Stimulated activated CD8-positive, alpha-beta memory T cell treated with anti-CD3 and anti-CD28 coated beads, Interleukin-4, amount 100 ng/mL, for 4 hours (primary cell): ENCODE measurements at places on chromosomes 12 and 14.

GRCh38 chr14:35940291-35940690, 114.2 kb downstream of the BRMS1L start:
- no peak for DNase-seq

- no peak for DNase-seq
Observed at GRCh38 chr12:114404083-114404925, 1.6 kb downstream of the TBX5 start.

DNA sequence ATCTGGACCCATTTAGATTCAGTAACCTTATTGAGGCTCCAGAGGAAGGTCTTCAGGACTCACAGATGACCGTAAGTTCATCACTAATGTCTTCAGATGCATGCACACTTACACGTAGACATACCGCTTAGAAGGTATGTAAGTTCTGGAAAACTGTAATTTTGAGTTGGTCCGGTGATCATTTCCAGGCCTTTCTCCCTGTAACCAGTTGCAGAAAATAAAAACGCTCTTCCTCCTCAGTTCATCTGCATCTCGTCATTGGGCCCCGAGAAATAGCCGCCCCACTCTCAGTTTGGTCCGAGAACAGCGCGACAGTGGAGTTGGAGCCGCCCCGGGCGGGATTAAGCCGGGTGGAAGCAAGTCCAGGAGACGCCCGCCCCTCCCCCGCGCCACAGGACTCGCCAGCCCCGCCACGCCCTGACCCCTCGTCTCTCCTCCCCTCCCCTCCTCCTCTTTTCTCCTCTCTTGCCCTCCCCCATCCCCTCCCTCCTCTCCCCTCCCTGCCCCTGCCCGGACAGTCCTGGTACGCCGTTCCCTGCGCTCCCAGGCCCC, 83.7 kb downstream of the TNFAIP2 start:
- DNase-seq: no peak

DNA sequence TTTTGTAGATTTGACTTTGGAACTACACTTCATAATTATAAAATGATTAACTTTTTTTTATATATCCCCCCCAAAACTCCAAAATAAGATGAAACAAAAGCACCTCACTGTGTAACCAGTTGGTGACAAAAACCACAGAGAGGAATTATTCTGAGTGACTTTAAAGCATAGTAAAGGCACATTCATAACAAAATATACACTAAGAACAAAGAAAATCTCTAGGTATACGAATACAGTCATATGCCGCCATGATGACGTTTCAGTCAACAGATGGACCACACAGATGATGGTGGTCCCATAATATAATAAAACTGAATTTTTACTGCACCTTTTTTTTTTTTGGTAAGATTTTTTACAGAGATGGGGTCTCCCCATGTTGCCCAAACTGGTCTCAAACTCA, 70.7 kb downstream of the MED13L start:
- no peak for DNase-seq

DNA sequence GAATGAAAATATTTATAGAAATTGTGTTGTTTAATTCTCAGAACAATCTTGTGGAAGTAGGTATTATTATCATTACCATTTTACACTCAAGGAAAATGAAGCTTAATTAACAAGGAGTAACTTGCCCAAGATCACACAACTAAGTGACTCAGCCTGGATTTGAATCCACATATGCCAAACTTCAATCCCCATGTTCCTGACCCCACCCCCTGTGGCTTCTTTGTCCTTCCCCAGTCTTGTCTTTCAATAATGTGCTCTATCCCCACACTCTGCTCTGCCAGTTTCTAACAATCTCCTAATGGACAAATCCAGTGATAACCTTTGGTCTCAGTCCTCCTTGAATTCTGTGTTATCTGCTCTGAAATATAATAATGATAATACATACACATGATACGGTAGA, 355.2 kb downstream of the BMP4 start:
- no peak for DNase-seq

- DNase-seq: no peak
Observed at GRCh38 chr12:67690656-67691055, 42.1 kb downstream of the DYRK2 start.

DNA sequence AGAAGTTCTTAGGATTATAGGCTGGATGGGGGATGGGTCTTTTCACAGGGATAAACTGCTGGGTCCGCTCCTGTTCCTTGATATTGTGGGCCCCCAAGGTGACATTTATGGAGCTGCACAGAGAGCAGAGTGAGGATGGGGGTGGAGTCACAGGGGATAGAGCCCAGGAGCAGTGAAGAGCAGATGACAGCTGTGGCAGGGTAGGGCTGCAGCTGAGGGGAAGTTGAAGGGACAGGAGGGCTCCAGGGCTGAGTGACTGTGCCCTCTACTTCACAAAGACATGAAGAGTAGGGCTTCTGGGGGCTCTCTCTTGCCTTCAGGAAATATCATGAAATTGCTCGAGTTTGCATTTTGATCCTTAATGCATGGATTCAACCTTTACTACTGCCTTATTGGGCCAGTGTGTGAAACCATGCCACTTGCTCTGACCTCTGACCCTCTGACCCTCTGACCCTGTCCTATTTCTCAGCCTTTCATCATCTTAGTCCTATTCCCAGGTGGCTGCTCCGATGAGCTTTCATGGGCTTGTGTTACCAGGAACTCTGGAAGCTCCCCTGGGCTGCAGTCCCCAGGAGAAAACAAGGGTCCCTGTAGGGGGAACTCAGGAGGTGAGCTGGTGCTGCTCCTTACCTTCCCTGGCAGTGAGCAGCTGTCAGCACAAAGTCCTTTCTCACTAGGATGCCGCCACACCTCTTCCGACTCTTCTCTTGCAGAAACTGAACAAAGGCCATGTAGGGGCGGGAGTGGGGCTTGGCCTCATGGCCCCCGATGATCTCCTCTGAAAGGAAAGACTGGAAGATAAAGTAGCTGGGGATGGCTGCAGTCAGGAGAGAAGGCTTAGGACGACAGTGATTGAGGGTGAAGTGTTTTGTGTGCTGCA, 1.6 kb downstream of the GZMH start:
- no peak for DNase-seq

DNA sequence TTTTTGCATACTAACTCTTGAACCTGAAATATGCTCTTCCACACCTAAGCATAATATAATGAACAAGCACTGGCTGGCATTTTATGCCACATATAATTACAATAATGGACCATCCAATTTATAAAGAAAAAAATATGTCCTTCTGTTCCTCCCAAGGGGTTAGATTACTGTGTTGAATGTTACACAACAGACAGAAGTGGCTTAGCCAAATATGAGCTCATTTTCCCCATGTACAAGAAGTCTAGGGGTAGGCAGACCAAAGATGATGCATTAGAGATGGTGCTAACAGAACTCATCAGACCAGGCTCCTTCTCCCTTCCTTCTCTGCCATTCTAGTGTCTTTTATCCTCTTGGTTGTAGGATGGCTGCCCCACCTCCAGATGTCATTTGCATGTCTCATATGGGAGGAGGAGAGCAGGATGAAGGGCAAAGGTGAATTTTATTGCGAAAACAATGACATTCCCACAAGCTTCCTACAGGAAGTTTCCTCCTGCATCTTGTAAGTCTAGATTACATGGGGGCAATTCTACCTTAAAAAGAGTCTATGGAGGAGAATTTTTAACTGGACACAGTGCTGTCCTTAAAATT, 43.9 kb upstream of the SLC2A13 start:
- DNase-seq: no peak

DNA sequence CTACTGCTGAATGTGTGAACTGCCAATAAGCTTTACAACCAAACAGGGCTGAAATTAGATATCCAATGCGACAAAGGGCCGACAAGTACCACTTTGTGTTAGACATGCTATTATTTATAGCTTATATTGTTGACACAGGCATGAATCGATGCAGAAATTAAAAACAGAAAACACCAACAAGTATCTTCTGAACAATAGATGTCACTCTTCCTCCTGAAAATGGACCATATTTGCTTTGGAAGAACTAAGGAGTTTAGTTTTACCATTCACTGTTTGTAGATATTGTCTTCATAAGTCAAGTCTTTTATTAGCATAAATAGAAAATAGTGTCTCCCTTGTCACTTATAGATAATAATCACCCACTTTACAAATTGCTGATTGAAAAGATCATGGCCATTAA, 86.5 kb downstream of the LRIG3 start:
- DNase-seq: no peak

GRCh38 chr12:120126635-120127005, 10.1 kb upstream of the RAB35 start:
- DNase-seq: no peak

DNA sequence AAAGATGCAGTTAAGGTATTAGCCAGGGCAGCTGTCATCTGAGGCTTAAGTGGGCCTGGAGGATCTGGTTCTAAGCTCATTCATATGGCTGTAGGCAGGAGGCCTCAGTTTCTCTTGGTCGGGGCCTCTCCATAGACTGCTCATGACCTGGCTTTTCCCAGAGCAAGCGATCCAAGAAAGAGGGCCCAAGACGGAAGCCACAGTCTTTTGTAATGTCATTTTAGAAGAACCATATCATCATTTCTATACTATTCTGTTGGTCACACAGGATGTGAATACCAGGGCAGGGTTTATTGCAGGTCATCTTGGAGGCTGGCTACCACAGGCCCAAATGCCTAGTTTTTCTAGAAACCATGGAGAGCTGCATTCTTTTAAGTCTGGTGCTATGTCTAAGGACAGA, 47.7 kb downstream of the GNG2 start:
- DNase-seq: no peak

- no peak for DNase-seq
Observed at GRCh38 chr12:810671-811415, 58.5 kb downstream of the WNK1 start.

GRCh38 chr12:61574339-61574738, 685.9 kb upstream of the USP15 start:
- DNase-seq: no peak

- peak; percentile 53 for DNase-seq
Observed at GRCh38 chr12:7935590-7936581, at the start of gene SLC2A3. Gene SLC2A3, minus strand, starts transcription at chr12:7936187. Its CDS starts 153 bp downstream, at chr12:7936034.

- DNase-seq: no peak
Observed at GRCh38 chr12:90305379-90305778, 596.7 kb upstream of the ATP2B1 start.

DNA sequence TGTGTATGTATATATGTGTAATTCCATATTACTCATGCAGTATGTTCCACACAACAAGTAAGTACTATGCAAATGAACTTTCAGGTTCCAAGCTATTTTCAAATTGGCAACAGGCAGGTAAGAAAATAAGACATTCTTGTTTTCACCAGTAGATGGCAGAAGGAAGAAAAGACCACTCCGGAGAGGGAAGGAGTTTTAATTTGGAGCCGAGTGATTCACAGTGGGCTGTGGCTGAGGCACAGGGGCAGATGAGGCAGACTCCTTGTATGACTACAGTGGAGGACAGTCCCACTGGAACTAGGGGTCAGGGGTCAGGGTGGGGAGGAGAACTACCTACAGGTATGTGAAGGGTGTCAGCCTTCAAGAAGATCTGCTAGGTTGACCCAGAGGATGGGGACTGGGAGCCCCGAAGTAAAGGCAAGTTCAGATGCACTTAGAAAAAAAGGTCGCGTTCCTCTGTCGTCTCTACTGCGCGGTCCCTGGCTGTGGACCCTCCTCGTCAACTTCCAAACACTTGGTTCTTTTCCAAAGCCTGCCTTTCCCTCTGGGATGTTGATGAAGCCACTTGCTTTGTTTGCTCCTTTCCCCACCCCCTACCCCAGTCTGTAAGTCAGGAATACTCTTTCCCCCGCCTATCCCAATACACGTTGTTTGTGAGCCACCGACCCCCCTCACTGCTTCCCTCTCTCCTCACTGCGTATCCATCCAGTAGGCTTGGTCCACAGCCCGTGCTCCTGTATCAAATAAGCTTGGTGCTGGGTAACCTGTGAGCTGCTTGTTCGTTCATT, 24.1 kb downstream of the DDX47 start:
- no peak for DNase-seq

DNA sequence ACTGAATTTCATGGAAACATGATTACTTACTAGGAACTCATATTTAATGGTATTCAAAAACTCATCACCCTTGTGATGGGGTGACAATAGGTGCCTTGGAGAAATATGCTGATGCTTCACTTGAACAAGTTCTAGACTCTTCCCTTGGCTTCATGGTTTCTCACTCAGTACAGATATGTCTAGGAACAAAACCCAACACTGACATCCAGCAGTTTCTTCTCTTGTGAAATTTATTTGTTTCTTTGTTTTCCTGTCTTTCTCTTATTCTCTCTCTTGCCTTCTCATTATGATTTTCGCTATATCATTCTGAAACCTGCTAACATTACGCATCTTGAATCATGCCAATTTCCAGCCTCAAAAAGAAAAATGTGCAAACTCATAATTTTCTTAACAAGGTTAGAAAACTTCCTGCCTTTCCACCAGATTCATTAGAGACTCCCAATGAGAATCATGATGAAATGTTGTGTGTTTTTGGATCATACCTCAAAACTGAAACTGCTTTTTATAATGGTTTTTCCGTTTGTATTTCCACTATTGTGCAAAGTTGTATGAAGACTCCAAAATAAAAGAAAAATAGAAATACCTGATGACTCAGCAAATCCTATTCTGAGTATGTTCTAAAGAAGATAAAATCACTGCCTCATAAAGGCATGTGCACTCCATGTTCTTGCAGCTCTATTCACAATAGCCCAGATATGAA, 1021.5 kb downstream of the TMEM121 start:
- no peak for DNase-seq

GRCh38 chr12:78671295-78671694, 193.3 kb upstream of the SYT1 start:
- no peak for DNase-seq

DNA sequence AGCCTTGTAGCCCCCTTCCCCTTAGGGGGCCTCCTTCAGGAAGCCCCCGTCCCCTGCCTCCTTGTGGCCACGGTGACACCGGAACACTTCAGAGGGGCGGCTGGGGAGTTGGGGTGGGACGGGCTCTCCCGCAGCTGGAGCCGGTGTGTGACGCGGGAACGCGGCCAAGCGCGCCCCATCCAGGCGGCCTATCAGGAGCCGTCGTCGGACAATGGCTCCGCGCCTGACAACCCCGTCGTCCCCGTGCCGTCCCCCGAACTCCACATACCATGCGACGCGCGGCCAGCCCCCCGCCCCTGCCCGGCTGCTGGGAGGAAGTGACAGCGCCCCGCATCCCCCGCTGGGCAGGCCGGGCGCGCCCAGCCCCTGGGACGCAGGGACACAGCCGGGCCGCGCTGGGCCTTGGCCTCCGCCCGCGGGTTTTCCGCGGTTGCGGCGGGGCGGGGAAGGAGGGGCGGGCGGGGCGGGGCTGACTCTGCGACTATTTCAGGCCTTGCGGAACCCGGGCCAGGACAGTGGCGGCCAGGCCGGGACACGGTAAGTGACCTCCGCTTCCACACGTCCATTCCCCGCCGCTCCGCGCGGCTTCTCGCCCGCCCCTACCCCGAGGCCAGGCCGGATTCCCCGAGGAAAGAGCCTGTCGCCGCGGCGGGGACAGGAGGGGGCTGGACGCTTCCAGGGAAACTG, at the start of gene TNFAIP2:
TNFAIP2 (plus strand) TSS at position 515 of the 687 bp plus-strand sequence. CDS start 2,997 bp downstream, outside the sequence.
- no peak for DNase-seq
